ENCODE measurements at places on chromosomes 1 and 21. TPM values are rescaled to one million over a fixed set of nuclear protein-coding genes. Genes with fewer than 3 reads are reported as not detected.

The NTNG1 gene
- total RNA-seq = not detected

The VCAM1 gene
- not detected for total RNA-seq

The RCC2 gene
- total RNA-seq = 48.7 TPM

The ITLN2 gene
- 0.66 TPM for total RNA-seq

The COL6A1 gene
- 24.0 TPM for total RNA-seq

The AKR7A2 gene
- total RNA-seq = 49.5 TPM

The DIRAS3 gene
- total RNA-seq = 0.96 TPM

The IVL gene
- total RNA-seq = 0.09 TPM

The FBXO2 gene
- 7.5 TPM for total RNA-seq

The MINDY1 gene
- 2.6 TPM for total RNA-seq

The HES4 gene
- 36.5 TPM for total RNA-seq

The ATPAF1 gene
- total RNA-seq = 32.9 TPM

The SLAMF6 gene
- total RNA-seq = not detected

The BARHL2 gene
- not detected for total RNA-seq

The CDKN2C gene
- total RNA-seq = 12.2 TPM

The MROH9 gene
- total RNA-seq = not detected

The KRTAP19-7 gene
- not detected for total RNA-seq

The TNNT2 gene
- total RNA-seq = 0.67 TPM

The INAVA gene
- total RNA-seq = 37.8 TPM

The TNFRSF4 gene
- not detected for total RNA-seq

The TRIM45 gene
- total RNA-seq = 1.1 TPM

The RBM34 gene
- 80.7 TPM for total RNA-seq

The GBP4 gene
- total RNA-seq = 0.01 TPM

The CFHR5 gene
- not detected for total RNA-seq

The C1orf87 gene
- total RNA-seq = not detected

The LCE4A gene
- not detected for total RNA-seq

The ARF1 gene
- total RNA-seq = 454 TPM

The ECM1 gene
- 1.5 TPM for total RNA-seq

The BLACAT1 gene
- not detected for total RNA-seq

The DNAJB4 gene
- total RNA-seq = 45.0 TPM

The MXRA8 gene
- not detected for total RNA-seq

The COL8A2 gene
- total RNA-seq = 0.14 TPM

The OLFM3 gene
- not detected for total RNA-seq

The SERPINC1 gene
- total RNA-seq = 0.16 TPM

The GIPC2 gene
- 0.05 TPM for total RNA-seq

The AMY2B gene
- total RNA-seq = 0.66 TPM

The LDLRAD1 gene
- total RNA-seq = not detected

The LCE1B gene
- not detected for total RNA-seq

The ACAP3 gene
- 11.8 TPM for total RNA-seq

The LRRC71 gene
- 0.08 TPM for total RNA-seq

The SHE gene
- 0.16 TPM for total RNA-seq

The IGFN1 gene
- 0.44 TPM for total RNA-seq
